ENCODE measurements at places on chromosomes 5 and 9. TPM values are rescaled to one million over a fixed set of nuclear protein-coding genes. Genes with fewer than 3 reads are reported as not detected.

GRCh38 chr9:123680352-123680751 lies 249.6 kb downstream of the DENND1A start:
- DNase-seq = no peak

GRCh38 chr5:32574540-32575175 lies 10.7 kb upstream of the SUB1 start:
- DNase-seq = no peak

GRCh38 chr9:36441966-36442365 lies 41.9 kb upstream of the RNF38 start:
- no peak for DNase-seq

- no peak for DNase-seq
Observed at GRCh38 chr9:73129941-73130685, 21.6 kb upstream of the ANXA1 start.

GRCh38 chr9:87464110-87464991 lies 33.3 kb upstream of the DAPK1 start:
- no peak for DNase-seq

PCDHGA1 gene
- not detected for total RNA-seq

DNA sequence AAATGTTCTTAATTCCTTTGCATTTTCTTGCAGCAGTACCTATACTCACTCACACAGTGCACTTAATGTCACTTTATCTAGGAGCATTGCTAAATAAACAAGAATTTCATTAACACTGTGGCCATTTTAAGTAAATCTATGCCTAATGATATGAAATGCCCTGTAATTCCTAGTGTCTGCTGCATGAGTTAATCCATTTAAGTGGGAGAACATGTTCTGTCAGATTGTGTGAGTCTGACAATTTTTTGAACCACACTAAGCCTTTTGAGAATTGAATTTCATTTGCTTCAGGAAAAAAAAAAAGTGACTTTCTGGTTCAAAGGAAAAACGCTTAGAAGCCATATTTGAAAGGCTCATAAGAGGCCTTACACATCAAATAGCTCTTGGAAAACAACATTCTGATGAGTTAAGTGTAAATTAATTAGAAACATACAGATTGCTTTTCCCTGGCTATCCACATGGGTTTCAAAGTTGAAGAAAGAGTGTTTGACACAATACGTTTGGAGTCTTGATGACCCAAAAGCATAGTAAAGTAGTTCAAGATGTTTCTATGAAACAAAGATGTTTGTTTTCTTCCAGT lies 446.7 kb upstream of the GRAMD2B start:
- no peak for DNase-seq

TXNDC8 gene
- total RNA-seq = not detected

DAB2IP gene
- total RNA-seq = 0.13 TPM

DNA sequence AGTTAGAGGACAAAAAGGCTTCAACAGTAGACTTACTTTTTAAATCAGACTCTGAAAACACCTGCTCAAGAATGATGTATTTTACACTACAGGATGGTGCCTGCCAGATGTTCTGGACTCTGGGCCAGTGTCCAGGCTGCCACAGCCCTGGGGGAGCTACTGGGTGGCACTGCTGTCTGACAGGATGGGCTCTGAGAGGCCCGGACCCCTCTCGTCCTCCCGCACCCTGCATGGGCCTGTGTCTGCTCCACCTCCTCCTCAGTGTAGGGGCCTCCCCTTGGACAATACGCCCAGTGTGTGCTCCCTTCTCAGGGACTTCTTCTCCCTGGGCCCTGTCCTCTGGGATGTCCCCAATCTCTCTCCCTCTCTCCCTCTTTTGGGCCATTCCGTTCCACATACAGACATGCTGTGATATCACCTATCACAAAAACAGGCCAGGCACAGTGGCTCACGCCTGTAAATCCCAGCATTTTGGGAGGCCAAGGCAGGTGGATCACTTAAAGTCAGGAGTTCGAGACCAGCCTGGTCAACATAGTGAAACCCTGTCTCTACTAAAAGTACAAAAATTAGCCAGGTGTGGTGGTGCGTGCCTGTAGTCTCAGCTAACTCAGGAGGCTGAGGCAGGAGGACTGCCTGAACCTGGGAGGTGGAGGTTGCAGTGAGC lies 23.4 kb downstream of the GFPT2 start:
- DNase-seq = no peak

GRCh38 chr5:101306391-101307137 lies 403.5 kb upstream of the ST8SIA4 start:
- no peak for DNase-seq

- peak; percentile 87 for DNase-seq
Observed at GRCh38 chr5:179801304-179802206, 5.1 kb downstream of the MGAT4B start.

Data from activated CD8-positive, alpha-beta T cell treated with anti-CD3 and anti-CD28 coated beads, Interleukin-2, amount 10 ng/mL, durations not matched to agents 7 days and 5 days (primary cell).